Activated naive CD4-positive, alpha-beta T cell (primary cell): ENCODE measurements at places on chromosomes 1 and 21.

DNA sequence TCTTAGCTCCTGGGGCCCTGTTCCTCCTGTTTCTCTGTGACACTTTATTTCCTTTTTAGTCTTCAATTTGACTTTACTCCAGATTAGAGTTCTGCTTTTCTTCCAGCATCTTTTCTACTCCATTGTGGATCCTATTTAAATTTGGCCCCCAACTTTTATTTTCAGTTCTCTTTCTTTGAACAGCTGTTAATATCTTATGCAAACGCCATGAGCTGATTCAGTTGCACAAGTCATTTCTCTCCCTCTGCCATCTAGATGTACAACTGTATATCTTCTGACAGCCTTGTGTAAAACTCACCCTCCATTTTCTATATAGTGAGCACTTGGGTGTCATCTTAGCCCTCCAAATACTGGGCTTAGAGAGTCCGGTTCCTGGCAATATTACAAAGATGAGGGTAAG lies 42.2 kb downstream of the SPATA17 start:
- no peak for DNase-seq

- peak; percentile 9 for DNase-seq
Observed at GRCh38 chr1:236143104-236143948, 987 bp downstream of the GPR137B start.

DNA sequence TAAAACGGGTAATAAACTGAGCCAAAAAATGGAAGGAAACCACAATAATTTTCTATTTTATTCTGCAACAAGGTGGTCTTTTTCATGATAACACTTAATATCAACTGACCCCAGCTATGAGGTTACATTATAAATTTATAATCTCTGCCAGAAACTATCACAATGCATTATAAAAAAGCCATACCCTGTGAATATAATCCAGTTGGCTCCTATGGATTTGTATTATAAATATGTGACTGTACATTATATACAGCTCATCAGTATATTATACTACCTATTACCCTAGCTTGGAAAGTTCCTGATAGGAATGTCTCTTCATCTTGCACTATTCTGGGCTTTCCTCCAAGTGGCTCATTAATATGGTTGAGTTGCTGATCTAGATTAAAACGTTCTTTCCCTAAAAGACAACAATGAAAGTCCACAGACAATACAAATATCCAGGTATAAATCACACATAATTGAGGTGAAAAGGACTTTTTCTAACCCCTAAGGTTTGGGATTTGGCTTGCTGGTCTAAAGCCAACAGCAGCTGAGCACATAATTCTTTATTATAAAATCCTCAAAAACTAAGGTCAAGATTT lies 487.7 kb downstream of the TTLL7 start:
- no peak for DNase-seq

DNA sequence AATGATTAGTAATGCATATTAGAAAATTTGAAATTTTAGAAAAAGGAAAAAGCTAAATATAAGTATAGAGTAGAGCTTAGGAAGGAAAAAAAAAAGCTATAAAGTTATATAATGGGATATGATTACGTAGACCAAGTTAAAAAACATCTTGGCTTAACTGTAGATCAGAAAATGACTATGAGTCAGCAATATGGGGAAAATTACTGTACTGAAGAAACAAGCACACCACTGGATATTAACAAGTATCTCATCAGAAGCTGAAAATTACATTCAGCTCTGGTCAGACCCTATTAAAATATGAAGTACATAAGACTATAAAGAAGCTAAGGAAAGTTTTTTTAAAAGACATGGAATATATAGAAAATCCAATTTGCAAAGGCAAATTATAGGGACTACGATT lies 19.5 kb downstream of the DNAJC8 start:
- no peak for DNase-seq

DNA sequence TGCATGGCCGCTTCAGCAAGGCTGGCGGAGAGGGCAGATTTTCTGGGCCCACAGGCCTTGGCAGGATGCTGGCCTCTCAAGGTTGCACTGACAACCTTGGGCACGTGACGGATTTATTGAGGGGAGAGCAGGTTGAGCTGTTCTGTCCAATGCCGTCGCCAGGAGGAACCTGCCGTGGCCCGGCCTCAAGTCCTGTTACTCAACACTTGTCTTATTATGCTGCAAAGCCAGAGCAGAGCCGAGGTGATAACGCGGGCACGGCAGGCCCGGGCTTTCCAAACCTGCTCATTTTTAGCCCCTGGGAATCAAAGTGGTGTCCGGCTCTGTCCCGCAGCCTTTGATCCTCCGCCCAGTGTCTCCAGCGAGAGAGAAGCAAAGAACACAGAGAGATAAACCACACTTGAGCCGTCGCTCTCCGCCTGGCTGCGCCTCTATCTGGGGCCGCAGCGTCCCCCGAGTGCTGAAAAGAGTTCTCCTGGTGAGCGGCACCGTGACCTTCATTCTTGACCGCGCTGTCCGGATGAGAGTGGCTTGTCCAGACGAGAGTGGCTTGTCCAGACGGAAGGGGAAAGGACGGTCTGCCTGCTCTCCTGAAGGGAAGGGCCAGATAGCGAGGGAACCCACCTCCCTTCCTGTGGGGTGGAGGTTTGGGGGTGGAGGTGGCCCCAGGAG lies 162.3 kb upstream of the ARHGEF16 start:
- no peak for DNase-seq

DNA sequence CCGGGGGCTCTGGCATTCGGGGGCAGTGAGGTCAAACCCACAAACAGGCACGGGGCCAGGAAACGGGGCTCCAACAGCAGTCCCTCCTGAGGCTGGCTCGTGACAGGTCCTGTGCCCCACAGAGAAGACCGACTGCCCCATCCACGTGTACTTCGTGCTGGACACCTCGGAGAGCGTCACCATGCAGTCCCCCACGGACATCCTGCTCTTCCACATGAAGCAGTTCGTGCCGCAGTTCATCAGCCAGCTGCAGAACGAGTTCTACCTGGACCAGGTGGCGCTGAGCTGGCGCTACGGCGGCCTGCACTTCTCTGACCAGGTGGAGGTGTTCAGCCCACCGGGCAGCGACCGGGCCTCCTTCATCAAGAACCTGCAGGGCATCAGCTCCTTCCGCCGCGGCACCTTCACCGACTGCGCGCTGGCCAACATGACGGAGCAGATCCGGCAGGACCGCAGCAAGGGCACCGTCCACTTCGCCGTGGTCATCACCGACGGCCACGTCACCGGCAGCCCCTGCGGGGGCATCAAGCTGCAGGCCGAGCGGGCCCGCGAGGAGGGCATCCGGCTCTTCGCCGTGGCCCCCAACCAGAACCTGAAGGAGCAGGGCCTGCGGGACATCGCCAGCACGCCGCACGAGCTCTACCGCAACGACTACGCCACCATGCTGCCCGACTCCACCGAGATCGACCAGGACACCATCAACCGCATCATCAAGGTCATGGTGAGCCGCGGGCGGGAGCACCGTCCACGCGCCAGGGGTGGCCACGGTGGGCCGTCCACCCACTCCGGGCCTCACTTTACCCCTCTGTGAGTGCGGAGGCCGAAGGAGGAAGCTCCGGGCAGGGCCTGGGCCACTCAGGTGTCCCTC lies 14.2 kb downstream of the COL6A2 start:
- no peak for DNase-seq

- no peak for DNase-seq
Observed at GRCh38 chr1:223730479-223731132, 18.3 kb downstream of the CAPN2 start.
